ENCODE measurements at places on chromosomes 3 and 15.

DNA sequence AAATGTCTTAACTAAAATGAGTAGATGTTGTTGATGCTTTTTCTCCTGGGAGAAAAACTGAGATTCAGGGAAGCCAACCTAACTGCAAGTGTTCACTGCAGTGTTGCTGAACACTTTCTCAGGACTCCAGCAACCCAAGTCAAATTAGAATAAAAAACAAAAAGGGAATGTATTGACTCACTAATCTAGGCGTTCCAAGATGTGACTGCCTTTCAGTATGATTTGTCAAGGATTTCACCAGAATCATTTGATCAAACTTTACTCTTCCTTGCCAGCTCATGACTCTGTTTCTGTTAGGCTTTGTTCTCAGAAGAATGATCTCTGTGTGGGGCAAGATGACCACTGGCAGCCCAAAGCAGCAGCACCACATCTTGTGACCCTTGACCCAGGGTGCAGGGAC is 364.0 kb downstream of the CACNA2D3 start:
- no peak for DNase-seq

GRCh38 chr3:111668888-111669488 is 73.8 kb upstream of the ZBED2 start:
- no peak for DNase-seq

- no peak for DNase-seq
Measured at GRCh38 chr3:11282250-11283138, 10.3 kb downstream of the ATG7 start.

DNA sequence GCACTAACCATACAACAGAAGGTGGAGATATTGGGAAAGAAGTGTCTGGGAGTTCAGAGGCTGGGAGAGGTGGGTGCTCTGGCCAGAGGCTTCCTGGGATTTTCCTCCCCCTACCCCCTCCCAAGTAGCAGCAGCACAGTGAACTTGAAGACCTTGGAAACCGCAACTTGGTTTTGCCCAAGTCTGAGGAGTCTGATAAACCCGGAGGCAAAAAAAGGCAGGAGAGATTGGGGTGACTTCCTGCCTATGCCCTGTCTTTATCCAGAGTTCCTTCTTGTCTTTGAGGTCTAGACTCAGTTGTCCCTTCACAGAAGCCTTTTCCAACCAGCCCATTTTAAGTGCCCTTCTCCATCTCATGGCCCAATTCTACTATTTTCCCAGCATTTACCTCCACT is 25.4 kb upstream of the THRB start:
- DNase-seq = no peak

DNA sequence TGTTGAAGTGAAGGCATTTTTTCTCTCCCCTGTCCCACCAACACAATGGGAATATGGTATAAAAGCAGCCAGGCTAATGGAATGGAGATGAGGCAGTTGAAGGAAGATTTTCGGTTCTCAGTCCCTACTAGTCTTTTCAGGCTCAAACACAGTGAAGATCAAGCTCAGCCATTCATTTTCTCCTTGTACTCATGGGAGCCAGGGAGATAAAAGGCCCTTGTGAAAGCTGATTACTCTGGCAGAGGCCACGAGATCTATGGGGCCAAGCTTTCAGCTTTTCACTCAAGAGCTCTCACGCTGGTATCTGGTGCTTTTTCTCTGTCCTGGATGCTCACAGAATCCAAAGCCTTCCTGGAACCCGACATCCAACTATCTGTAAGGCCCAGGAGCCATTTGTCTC is 14.5 kb upstream of the FAN1 start:
- DNase-seq = no peak

- DNase-seq = no peak
Measured at GRCh38 chr3:183132409-183132808, 30.1 kb downstream of the LAMP3 start.

GRCh38 chr3:61730056-61730455 is 168.7 kb downstream of the PTPRG start:
- no peak for DNase-seq

- no peak for DNase-seq
Measured at GRCh38 chr15:31301673-31301990, 25.0 kb upstream of the KLF13 start.

DNA sequence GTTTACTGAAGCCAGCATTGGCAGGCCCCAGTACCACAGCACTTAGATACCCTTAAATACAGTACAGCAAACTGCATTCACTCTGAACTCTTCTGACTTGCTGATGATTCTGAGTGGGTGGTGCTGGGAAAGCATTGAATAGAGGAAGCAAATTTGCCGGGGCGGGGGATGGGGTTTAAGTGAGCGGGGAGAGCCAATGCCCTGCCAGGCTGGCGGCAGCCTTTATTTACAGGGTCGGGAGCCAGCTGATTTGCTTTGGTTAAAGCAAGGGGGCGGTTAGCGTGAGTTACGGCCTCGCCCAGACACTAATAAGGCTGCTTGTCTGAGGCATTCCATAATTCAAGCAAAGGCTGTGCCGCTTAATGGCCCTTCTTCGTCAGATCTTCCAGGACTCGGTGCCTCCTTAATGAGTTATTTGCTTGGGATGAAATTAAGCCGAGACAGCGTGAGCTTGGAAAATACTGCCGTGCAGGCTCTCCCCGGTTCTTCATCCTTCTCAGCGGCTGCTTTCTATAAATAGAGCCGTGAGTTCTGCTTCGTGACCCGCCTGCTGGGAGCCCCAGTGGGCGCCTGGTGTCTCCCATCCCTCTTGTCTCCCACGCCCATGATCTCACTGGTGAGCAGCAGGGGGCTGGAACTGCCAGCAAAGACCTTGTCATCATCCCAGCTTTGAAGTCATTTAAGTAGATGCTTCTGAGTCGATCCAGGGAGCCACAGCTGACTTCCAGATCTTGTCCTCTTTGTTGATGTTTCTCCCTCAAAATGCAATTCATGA is 25.8 kb downstream of the SPSB4 start:
- DNase-seq = no peak

GRCh38 chr3:196166741-196167140 is 44.5 kb downstream of the ZDHHC19 start:
- DNase-seq = no peak

DNA sequence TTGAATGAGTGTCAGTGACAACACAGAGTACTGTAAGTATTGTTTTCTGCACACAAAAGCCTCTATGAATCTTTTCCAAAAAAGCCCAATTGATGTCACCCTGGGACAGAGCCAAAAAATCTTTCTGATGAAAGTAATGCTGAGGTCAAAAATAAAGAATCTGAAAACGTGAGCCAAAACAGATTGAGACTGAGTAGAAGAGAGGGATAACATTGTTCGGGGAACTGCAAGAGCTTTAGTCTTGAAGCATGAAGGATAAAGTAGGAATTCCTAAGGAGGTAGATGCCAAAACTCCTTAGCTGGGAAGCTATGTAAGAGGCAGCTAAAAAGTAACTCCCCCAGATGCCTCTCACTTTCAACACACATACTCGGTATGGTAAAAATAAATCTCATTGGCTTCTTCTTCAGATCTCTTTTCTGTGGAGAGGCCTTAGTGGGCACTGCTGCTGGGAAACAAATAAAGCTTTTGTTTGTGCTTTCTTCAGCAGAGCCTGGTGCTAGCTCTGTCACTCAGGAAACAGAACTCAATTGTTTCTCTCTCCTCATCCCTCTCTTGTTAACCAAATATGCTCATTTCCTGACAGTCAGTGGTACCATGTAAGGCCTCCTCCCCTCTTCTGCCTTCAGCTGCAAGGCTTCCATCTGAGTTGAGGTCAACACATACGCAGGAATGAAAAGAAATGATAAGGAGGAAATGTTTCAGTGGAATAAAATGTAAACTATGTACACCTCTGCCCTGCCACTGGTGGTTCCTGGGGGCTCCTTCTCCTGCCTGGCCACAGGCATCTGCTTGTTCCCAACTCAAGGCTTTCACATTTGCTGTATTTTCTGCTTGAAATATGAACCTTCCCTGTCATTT is 58.1 kb downstream of the CD200 start:
- DNase-seq = no peak

DNA sequence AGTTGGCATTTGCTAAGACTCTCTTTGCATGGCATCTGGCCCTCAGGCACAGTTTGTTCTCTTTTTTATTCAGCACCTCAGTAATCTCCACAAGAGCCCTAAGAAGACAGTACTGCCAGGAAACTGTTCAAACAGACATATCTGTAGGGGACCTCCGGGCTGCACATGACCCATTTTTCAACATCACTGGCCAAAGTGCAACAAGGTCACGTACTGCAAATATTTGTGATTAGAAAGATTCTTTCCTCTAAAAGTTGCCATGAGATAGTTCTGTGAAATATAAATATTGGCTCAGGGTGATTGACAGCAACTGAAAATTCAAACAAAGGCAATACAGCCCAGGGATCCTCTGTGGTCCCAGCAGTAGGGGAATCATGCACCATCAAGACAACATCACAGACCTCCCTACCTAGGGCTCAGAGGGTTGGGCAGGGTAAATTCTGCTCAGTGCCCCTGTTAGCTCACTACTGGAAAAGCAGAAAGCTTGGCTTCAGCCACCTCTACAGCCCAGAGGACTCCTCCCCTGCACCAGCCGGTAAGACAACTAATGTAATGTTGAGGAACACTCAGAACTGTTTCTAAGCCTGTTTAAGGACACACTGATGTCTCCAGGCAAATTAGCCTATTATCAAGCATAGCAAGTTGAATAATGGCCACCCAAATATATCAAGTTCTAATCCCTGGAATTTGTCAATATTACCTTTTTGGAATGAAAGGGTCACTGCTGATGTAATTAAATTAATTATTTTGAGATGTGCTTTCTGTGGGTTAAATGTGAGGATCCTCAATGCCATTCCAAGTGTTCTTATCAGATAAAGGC is 117.4 kb upstream of the LPP start:
- no peak for DNase-seq

GRCh38 chr3:24457719-24458118 is 36.9 kb downstream of the THRB start:
- DNase-seq = no peak

GRCh38 chr3:186340204-186340603 is 21.8 kb downstream of the DGKG start:
- no peak for DNase-seq

- no peak for DNase-seq
Measured at GRCh38 chr3:187963677-187964385, 190.1 kb upstream of the LPP start.
